HS-27A (cell line): ENCODE measurements at places on chromosomes 2 and 18.
A peak's percentile ranks its signal among the peaks of the same experiment; 100 is the strongest.

GRCh38 chr18:40911041-40911440 is 1044.0 kb upstream of the PIK3C3 start:
- no peak for DNase-seq

DNA sequence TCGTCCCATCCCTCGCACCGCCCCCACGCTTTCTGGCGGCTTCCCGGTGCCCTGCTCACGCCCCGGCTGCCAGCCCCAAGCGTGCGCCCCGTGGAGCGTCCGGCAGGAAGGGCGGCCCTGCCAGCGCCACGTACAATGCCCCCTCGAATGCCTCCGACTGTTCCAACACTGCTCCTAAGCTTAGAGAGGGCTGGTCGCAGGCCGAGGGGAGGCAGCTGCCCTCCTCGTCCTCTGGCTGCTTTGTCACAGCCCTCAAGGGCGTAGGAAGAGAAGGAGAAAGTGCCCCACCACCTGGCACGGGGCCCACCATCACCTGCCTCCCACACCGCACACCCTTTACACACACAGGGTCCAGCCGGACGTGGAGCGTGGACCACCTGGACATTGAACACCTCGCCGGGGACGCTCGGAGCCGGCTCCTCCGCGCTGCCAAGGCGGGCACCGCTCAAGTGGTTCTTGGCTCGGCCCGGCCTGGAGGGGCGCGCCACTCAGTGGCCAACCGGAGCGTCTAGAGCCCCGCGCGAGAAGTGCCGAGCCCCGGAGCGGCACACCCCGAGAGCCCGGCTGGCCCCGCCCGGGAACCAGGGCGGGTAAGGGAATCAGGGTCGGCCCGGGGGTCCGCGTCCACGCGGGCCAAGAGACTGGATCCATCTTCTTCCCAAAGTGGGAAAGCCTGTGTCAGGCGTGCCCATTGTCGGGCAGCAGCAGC is 830 bp downstream of the DNER start:
- no peak for DNase-seq

GRCh38 chr18:55688030-55688429 is 100.0 kb upstream of the TCF4 start:
- DNase-seq = peak; percentile 31

- peak; percentile 54 for DNase-seq
Observed at GRCh38 chr2:58448065-58448507, 207.0 kb upstream of the FANCL start.

DNA sequence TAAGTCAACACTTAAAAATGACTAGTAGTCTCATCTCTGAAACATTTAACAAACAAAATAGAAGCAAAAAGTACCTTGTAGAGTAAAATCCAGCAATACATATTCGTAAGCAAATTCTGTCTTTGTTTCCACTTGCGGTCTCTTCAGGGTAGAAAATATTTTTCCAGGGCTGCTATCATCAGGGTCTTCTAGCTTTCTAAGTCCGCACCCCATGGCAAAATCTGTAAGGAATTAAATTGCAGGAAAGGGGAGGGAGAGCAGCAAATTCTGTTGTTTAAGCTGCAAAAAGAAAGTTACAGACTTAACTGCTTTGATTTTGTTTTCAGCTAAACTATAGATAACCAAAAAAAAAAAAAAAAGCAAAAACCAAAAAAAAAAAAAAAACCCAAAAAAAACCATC is at the start of gene RFTN2:
Gene RFTN2 (minus strand): TSS at position 342 of the 400 bp plus-strand sequence. CDS start 129 bp downstream, at position 213.
- DNase-seq = no peak

DNA sequence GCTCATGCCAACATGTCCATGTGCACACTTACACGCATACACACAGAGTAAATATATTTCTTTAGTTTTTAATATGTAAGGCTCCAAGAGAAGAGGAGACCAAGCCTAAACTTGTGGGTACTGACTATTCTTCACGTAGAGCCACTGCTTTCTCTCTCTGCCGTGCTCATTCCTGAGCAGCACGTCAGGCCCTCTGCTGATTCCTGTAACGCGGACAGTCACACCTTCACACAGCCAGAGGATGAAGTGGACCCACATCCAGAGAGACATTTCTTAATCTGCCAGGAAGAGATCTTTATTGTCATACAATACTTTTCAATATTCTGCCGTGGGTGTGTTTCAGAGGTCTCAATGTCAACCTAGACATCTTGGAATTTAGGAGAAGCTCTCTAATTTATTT is 560.7 kb downstream of the STK39 start:
- no peak for DNase-seq

DNA sequence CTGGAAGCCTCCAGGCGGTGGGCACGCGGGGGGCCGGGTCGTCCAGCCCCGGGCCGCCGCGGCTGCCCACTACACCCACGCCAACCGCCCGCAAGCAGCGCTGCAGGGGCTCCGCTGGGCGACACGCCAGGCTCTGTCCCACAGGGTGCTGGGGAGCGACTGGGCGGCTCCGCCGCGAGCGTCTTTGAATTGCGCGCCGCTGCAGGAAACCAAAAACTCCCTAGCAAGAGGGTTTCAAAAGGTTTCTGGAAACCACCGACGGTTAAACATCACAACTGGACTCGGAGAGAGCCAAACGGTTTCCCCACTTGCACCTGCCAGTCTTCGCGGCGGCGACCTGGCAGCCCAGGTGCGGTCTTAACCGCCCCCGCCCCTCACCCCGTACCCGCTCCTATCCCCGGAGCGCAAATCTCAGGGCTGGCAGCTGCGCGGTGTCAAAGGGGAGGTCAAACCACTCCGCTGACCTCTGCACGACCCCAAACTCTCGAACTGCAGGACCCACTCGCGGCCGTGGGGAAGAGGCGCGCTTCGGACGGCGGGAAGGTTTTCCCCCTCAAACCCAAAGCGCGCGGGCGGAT is 1.0 kb downstream of the CXCR4 start:
- DNase-seq = no peak

GRCh38 chr2:10940596-10940995 is 28.9 kb downstream of the KCNF1 start:
- DNase-seq = no peak

DNA sequence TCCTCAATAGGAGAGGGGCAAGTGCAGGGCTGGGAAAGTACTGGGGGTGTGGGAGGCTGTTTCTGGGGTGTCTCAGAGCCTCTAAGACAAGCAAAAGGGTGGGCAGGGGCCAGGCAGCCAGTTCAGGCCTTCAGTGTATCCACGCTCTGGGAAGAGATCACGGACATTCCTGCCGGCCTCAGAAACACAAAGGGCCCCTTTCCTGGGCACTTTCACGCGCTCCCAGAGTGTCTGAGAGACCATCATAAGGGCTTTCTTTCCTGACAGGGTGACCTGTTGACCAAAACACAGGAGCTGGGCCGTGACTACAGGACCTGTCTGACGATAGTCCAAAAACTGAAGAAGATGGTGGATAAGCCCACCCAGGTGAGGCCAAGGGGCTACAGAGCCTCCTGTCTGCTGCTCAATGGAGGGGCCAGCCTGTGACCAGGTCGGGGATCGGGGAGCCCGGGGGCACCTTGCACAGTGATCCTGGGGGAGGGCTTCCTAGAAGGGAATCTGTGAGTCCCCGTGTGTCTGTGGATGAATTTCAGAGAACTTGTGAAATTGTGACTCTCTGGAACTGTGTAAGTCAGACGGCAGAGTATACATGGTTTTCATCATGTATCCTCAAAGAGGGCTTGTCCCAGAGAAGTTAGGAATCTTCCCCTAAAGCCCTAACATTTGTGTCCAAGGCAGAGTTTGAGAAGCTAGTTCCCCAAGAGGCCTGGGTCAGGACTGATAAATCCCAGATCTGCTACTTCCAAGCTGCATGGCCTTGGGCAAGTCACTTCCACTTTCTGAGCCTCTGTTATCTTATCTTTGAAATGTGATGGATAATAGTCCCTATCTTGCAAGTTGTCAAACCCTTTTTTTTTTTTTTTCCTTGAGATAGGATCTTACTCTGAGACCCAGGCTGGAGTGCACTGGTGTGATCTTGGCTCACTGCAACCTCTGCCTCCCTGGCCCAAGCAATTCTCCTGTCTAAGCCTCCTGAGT is 1.8 kb downstream of the GNLY start:
- DNase-seq = no peak

DNA sequence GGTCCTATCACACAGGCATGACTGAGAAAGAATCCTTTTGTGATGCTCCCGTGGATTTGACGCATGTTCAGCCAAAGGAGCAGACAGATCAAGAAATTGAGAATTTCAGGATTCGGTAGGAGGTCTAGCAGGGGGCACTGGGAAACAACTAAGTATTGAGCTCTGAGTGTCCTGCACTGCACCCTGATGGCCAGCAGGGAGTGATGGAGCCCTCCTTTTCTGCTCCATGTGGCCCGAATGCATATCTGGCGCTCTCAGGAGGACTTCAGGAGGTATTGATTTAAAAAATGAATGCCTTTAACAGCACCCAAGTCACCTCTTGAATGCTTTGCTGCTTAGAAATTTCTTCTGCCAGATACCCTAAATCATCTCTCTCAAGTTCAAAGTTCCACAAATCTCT is 58.0 kb downstream of the ZNF519 start:
- no peak for DNase-seq
